ENCODE measurements at places on chromosomes 4 and X. TPM values are rescaled to one million over a fixed set of nuclear protein-coding genes. Genes with fewer than 3 reads are reported as not detected.

Gene PHOX2B
- not detected for total RNA-seq

Gene NWD2
- total RNA-seq = not detected

Gene FGA
- total RNA-seq = not detected

Gene ZNF157
- total RNA-seq = 0.09 TPM

Gene COL25A1
- total RNA-seq = 5.0 TPM

Gene STK32B
- total RNA-seq = 1.6 TPM
